ENCODE measurements at places on chromosomes 2 and 18.

DNA sequence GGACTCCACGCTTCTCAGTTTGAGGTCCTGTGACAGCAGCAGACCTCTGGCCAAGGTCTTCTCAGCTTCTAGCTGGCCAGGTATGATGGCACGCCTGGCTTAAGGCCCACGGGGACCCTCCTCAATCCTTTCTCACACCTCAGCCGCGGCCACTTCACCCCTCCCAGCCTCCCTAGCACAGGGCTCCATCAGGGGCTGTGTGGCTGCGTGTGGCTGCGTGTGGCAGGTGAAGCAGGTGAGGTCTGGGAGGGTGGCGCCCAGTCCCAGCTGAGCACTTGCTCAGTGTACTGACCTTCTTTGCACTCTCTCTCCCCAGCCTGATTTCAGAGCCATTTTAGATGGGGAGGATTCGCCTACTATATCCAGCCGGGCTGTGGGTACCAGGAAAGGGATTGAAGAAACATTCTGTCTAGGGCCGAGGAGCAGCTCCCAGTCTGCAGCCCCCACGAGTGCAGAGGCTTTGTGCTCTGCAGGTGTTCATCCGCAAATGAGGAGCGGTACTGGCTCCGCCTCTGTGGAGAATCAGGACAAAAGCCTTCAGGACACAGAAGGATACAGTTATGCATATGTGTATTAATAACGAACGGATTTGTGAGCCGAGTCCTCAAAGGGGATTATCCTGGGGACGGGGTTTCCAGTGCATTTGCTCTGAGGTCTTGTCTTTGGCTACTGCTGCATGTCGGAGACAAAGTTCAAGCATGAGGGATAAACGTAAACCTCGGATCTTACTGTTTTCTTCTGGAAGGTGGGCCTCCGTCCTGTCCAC, 236.9 kb upstream of the RAB6C start:
- no peak for DNase-seq

DNA sequence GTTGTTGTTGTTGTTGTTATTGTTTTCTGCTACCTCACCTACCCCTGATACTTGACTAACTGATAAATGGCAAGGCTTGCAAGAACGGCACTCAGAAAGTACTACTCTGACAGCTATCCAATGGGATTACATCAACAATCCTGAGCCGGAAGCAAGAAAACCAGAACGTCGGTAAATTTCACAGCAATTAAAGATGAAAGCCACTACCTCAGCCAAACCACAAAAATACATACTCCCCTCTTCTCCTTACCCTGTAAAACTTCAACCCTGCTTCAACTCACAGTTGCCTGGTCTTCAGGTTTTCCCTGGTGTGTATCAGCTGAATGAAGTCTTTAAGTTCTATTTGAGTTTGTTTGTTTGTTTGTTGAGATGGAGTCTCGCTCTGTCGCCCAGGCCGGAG, 293.7 kb upstream of the RND3 start:
- no peak for DNase-seq

- DNase-seq, result no peak
These were observed 65.3 kb upstream of the CCDC68 start for GRCh38 chr18:55024564-55024963.

GRCh38 chr2:62536873-62537547, 31.0 kb upstream of the TMEM17 start:
- DNase-seq, result no peak

GRCh38 chr2:223418604-223419199, 183.5 kb downstream of the SCG2 start:
- no peak for DNase-seq

DNA sequence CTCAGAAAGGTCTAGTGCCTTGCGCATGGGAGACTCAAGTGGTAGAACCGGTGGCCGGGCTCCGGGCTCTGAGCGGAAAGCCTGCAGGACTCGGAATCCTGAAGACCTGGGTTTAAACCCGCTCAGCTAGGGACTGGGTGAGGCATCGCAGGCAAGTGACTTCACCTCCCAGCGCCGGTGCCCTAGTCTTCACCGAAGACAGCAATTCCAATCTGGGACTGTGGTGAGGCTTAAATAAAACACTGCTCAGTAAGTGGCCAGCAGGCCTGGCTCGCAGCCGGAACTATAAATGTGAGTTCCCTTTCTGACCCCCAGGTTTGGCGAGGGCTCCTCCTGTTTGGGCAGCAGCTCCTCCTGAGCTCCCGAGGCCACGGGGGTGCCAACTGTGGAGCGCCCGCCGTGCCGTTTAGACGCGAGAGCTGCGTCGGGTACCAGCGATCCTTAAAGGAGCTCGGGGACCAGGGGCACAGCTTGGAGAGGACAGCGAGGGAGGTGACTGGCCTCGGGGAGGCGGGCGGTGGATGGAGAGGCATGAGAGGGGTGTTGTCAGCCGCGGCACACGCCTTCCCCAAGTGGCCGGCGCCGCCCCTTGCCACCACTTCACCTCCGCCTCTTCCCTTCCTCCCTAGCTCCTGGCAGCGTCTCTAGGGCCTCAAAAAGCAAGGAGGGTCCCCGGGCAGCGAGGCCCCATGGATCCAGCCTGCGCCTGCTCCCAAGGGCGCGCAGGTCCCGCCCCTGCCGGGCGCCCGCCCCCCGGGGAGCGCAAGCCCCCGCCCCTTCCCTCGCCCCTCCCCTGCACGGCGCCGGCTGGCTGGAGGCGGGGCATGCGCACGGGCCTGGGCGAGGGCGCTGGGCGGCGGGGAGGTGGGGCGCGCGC, 757 bp upstream of the MTCL1 start:
- DNase-seq, result peak; percentile 83

DNA sequence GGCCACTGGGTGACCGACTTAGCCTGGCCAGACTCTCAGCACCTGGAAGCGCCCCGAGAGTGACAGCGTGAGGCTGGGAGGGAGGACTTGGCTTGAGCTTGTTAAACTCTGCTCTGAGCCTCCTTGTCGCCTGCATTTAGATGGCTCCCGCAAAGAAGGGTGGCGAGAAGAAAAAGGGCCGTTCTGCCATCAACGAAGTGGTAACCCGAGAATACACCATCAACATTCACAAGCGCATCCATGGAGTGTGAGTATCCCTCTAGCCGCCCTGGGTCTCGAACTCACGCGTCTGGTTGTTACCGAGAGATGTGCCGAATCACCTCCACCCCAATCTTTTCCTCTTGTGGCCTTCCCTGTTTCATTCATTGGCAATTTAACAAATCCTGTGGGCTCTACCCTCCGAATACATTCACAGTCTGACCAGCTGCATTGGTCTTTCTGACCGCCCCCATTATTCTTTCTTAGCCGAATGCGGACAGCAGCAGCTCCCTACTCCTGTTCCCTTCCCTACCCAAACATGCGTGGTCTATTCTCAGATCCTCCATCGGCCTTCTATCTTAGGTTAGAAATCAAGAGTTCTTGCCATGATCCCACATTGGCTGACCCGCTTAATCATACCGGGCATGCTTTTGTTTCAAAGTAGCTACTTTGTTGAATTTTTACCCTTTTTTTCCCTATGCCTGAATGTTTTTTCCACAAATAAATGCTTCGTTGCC, 631 bp downstream of the RPL31 start:
- no peak for DNase-seq

DNA sequence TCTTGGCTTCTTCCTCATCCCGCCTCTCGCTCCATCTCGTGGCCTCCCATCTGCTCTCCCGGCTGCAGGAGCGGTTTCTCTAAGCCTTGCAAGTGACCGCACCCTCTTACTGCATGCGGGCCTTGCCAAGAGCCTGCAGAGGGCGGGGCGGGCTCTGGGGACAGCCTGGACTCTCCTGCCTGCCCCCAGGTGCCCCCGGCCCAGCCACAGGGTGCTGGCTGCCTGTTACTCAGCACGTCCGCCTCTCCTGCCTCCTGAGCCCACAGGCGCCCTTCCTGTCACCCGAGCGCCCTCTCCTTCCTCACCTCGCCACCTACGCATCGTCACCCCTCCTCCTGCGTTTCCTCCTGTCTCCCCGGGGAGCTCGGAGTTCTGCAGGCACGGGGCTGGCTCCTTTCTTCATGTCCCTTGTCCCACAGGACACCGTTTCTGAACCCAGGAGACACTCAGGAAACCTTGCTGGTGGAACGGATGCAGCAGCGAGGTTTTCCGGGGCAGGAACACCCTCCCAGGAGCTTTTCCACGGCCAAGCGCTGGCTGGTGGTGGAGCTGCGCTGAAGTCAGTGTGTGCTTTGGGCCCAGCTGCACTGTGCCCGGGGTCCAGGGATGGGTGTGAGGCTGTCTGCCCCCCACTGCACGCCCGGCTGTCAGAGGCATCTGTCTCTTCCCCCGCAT, 28.5 kb downstream of the HPCAL1 start:
- DNase-seq, result peak; percentile 62

GRCh38 chr2:98122524-98122923, 35.6 kb downstream of the VWA3B start:
- DNase-seq, result no peak

DNA sequence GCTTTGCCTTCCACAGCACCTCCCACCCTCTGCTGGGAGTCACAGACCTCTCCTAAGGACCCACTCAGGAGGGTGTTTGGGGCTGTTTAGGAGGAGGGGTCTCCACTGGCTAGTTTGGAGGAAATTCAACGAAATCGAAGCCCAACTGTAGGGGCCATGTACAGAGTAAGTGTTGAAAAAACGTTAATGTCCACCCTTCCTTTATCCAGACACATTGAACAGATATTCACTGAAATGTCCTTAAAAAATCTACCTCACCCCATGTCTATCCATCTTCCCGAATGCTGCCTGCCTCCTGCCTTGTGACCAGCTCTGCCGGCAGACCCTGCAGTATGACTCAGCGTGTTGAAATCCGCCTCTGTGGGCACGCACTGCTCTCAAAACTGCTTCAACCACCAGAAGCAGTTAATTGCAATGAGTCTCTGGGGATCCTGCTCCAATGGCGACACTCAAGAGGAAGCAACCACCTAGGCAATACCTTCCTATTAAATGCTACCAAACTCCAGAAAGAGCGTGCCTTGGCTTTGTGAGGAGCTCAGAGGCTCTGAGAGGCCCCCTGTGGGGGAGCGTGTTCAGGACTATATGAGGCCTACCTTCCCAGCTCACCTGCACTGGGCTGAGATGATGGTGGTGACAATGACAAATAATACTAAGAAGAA, 61.4 kb upstream of the RTN4 start:
- peak; percentile 60 for DNase-seq

DNA sequence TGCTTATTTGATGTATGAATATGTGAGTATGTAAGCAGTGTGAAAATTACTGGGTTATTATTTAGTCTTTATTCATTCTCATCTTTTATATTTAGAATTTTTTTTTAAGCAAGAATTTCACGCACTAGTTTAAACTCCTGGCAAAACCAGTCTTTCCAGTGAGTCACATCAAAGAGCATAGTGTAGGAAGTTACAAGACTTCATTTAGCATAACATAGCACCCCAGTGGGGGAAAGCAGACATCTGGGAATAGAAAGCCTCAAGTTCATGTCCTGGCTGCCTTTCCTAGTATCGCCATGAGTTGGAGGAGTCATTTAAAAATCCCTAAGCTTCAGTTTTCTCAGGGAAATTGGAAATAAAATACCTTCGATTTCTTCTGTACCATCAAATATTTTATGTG, 408.3 kb downstream of the NUP35 start:
- DNase-seq, result no peak

DNA sequence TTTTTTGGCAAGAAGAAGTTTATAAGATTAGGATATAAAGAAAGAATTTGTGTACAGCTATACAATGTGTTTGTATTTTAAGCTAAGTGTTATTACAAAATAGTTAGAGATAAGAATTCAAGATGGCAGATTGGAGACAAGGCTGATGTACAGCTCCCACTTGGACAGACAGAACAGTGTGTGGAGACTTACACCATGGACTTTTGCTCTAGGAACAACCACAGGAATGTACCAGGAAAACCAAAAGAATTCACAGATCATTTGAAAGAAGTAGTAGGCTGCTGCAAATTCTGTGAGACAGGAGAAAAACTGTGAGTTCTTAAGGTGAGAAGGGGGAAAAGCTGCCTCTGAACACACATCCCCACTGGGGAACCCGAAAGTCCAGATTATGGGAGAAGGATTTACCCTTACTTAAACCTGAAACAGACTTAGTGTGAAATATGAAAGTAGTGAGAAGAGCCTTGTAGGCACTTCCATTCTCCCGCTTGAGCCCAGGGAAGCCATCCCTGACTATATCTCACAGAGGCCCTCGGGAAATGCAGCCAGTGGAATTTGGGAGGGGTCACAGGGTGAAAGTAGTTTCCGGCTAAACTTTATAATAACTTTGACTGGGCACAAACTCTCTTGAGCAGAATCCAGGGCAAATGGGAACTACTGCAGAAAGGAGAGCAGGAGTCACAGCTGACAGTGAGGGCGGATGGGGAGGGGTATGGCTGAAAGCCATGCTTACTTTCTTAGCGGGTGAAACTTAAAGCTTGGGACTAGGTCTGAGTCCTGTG, 11.6 kb upstream of the RPRD1A start:
- DNase-seq, result no peak

DNA sequence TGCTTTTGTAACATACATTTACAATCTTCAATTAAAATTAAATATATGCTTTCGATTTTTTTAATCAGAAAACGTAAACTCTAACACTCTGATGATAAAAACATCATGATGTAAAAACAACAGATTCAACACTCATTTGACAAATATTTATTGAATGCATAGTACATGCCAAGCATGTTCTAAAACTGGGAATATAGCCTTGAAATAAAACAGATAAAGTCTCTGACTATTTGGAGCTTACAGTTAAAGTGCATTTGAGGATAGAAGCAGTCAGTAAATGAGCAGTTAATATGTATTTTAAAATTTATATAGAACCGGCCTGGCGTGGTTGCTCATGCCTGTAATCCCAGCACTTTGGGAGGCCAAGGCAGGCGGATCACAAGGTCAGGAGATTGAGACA, 47.8 kb downstream of the TMX3 start:
- no peak for DNase-seq

DNA sequence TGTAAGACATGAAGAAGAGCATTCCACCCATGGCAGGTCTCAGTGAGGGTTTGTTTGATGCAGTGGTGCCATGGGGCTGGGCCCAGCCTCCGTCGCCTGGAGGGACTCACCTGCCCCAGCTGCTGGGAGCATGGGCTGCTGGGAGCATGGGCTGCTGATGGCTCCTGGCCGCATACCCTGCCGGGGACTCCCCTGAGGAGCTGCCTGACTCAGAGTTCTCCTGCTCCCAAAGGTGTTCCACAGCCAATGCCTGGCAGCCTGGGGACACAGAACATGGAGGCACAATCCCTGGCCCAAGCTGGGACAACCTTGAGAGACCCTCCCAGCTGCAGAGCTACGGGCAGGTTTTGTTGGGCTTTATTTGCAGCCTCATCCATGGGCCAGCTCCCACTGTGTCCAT, 108.4 kb downstream of the COPS8 start:
- no peak for DNase-seq

DNA sequence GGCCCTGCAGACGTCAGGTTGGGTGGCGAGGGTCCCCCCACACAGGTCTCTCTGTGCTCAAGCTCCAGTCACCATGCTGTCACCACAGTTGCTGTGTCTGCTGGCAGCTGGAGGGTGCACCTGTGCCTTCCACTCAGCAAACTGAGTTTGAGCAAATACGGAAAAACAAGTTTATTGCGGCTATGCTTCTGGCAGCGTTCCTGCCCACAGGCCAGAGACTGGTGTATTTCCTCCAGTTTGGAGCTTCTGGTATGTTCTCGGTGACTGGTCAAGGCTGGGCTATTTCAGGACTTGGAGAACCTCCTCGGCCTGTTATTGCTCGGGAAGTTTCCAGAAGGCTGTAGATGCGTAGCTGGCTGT, 132.6 kb downstream of the SEPTIN10 start:
- DNase-seq, result no peak

GRCh38 chr2:31137211-31138036, 816 bp downstream of the GALNT14 start:
- DNase-seq, result no peak

GRCh38 chr2:208025814-208026184, 472 bp upstream of the PLEKHM3 start:
- DNase-seq, result peak; percentile 30
